ENCODE measurements at places on chromosomes 11 and 22.

DNA sequence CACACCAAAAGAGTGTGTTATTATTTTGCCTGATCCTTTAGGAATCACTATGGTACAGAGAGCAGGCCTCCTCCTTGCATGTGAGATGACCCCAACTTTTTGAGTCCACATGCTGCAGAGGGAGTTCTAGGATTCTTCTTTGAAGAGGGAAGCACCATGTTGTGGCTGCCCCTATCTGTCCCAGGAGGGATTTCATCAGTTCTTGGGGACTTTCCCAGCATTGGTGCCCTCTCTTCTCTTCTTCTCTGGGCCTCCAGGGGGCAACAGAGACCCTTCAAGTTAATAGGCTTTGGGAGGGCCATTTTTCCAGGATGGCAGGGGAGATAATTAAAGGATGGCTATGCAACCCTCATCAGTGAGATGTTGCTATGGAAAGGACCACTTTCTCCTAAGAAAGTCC lies 3.6 kb downstream of the MMP1 start:
- no peak for DNase-seq

DNA sequence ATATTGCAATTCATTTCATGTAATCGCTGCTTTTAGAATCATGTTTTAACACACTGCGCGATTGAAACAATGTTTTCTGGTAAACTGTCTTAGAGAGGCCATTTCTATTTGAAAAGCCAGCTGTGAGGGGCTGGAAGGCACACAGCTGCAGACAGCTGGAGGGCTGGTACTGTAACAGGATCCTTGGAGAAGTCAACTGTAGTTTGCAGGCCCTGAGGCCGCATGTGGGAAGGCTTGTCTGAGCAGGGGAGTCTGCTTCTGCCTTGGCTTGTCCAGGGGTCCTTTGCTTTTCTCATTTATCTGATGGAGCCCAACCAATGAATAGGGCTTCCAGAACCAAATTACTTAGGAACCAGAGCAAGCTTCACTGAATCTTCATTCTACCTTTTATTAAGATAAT lies 313.5 kb downstream of the BLID start:
- no peak for DNase-seq

DNA sequence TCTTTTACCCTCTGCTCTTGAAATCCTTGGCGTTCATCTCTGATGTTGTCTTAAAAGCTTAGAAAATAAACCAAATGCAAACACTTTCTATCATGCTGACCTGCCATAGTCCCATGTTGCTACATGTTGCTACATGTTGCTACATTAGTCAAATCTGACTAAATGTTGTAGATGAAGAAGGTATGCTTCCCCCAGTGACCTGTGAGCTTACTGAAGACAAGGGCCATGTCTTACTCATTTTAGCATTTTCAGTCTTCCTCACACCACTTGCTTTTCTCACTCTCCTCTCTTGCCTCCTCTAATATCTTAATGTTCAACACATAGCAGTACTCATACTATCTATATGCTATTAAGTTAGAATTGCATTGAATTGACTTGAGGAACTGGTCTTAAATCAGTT lies 346.4 kb upstream of the MTNR1B start:
- DNase-seq: no peak

- peak; percentile 36 for DNase-seq
Measured at GRCh38 chr11:68574308-68574707, 110.0 kb upstream of the GAL start.

GRCh38 chr11:9263840-9264315 lies 1.3 kb downstream of the DENND5A start:
- no peak for DNase-seq

GRCh38 chr11:64138398-64138797 lies 27.5 kb downstream of the MACROD1 start:
- no peak for DNase-seq

- no peak for DNase-seq
Measured at GRCh38 chr11:61691380-61692156, 11.4 kb downstream of the DAGLA start.

- peak; percentile 49 for DNase-seq
Measured at GRCh38 chr11:689625-690024, 5.4 kb downstream of the DEAF1 start.

DNA sequence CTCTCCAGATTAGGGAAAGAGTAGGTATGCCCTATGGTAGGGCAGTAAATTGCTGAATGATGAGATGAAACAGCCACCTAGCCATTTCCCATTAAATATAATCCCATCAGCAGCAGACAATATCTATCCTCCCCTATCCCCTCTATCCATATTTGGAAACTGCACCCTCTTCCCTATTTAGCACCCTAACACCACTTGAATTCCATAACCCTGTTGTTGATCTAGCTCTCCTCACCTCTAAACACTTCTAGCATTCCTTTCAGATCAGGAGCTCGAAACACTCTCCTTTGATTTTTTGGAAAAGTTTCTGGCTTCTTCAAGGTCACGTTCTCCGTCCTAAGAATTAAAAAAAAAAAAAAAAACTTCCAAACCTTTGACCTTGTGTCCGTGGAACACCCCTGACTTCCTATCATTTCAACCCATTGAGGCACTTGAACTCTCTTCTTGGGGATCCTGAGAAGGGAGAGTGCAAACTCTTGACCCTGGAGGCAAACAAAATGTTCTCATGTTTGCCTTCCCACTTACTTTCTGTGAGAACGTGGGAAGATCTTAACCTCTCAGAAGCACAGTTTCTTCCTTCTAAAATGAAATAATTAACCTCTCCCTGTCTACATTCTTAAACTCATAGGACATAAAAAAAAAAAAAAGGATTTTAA lies 19.0 kb downstream of the TRIM5 start:
- no peak for DNase-seq

GRCh38 chr11:47955061-47955755 lies 25.2 kb upstream of the PTPRJ start:
- no peak for DNase-seq

GRCh38 chr11:29159552-29160465 lies 857.0 kb downstream of the KCNA4 start:
- peak; percentile 92 for DNase-seq

DNA sequence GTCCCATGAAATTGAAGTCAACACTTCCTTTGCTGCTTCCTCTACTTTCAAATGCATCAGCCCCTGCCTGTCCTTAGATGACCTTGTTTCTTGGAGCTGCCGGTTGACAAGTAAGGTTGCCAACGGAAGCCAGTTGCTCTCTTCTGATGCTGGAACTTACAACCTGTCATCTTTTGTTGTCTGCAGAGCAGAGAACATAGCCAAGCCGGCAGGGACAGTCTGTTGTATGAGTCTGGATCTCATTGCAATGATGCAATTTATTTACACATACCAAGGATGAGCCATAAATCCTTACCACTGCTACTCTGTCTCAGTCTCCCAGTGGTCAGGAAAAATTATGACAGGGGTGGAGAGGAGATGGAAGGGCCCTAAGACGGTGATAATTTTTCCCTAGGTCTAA lies 151.4 kb downstream of the BLID start:
- DNase-seq: peak; percentile 15

DNA sequence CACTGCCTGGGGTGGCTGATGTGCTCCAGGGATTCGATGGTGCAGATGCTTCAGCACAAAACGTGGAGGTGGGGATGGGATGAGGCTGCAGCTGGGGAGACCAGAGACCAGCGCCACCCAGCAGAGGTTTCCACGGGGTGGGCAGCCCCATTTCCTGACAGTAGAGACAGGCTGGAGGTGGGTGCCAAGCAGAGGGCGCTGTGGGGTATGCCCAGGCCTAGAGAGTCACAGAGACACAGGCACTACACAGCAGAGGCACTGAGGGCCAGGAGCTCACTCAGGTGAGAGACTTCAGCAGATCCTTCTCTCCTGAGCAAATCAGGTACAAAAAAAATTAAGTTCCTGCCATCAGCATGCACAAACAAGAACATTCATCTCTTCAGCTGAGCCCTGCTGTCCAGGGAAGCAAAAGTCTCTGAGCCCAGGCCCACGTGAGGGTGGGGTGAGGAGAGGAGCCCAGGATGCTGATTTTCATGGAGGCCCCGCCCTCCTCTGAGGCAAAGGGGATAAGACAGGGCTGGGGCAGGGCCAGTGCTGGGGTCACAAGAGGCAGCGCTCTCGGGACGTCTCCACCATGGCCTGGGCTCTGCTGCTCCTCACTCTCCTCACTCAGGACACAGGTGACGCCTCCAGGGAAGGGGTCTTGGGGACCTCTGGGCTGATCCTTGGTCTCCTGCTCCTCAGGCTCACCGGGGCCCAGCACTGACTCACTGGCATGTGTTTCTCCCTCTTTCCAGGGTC lies 53.1 kb downstream of the GGTLC2 start:
- no peak for DNase-seq

DNA sequence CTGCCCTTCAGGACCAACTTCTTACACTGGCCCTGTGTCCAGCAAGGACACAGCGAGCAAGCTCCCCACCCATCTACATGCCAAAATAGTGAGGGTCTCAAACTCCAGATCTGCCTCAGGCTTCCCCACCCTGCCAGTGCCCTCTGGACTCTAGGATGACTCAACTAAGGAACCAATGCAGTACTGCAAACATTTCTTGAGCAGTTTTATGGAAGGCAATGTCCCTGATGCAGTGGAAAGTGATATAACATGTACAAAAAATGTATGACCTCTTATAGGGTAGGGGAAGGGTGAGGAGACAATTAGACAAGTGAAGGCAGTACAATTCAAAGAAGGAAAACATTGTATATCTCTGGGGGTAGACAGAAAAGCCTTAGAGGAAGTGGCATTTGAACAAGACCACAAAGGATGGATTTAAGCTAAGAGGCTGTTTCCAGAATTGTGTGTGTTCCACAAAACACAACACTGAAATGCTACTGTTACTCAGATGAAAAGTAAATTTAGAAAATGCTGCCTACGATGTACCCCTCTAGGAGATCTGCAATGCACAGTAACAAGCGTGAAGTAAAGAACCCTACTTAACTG lies 47.3 kb downstream of the RAB30 start:
- DNase-seq: no peak

DNA sequence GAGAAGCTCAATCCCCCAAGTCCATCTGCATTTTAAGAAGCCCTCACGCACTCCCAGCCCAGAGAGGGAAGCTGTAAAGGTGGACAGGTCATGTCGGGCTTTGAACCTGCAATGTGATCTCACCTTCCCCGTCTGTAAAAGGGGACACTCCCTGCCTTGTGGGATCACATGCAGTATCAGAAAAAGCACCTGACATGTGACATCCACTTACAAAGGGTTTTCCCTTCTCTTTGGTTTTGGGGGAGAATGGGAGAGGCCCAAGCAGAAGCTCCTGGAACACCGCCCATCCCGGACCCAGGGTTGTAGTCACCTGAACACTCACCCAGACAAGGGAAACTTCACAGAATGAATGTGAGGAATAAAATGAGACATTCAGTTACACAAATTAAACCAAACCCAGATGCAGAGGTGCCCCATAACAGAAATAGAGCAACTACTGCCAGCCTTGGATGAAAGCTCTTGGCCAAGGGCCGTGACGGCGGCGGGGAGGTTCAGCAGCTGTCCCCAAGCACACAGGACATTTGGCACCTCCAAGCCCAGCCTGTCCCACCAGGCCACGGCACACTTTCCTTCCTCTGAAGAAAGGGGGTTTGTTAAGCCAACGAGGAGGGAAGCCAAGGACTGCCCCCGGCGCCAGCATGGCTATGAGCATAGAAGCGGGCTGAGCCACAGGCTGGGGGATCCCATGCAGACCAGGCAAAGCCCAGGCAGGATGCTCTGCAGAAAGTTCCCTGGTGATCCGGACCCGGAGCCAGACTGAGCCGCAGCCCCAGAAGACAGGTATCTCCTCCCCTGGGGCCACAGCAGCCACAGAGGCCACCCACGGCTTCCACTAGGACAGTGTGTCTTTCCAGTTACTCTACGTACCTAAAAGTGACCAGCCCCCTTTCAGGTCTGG lies 3.8 kb downstream of the BID start:
- DNase-seq: no peak

GRCh38 chr11:120613264-120614226 lies 102.0 kb downstream of the GRIK4 start:
- no peak for DNase-seq

- no peak for DNase-seq
Measured at GRCh38 chr11:62393735-62394134, 25.1 kb upstream of the SCGB1A1 start.

- DNase-seq: peak; percentile 81
Measured at GRCh38 chr11:89443361-89444322, 47.5 kb downstream of the NOX4 start.

GRCh38 chr22:38754751-38755154 lies 1.0 kb downstream of the SUN2 start:
- DNase-seq: no peak

DNA sequence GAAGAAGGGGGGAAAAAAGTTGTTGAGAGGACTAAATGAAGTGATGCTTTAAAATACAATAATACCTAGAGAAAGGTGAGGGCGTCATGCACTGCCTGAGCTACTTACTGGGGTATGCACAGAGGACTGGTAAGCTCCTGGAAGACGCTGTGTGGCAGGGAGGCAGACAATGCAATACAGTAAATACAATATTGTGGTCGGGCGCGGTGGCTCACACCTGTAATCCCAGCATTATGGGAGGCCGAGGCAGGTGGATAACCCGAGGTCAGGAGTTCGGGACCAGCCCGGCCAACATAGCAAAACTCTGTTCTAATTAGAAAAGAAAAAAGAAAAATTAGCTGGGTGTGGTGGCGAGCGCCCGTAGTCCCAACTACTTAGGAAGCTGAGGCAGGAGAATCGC lies 683 bp upstream of the SYTL2 start:
- DNase-seq: no peak

GRCh38 chr11:35402751-35403660 lies 16.4 kb downstream of the SLC1A2 start:
- no peak for DNase-seq

DNA sequence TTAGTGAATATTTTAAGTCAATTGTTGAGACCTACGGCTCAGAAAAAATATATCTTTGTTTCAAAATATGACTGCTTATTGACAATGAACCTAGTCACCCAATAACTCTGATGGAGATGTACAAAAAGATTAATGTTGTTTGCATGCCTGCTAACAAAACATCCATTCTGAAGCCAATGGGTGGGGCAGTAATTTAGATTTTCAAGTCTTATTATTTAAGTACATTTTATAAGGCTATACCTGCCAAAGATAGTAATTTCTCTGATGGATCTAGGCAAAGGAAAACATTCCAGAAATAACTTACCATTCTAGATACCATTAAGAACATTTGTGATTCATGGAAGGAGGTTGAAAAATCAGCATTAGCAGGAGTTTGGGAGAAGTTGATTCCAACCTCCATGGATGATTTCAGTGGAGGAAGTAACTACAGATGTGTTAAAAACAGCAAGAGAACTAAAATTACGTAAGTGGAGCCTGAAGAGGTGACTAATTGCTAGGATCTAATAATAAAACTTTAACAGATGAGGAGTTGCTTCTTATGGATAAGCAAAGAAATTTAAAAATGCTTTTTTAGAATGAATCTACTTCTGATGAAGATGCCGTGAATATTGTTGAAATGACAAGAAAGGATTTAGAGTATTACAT lies 26.4 kb upstream of the OR8D2 start:
- no peak for DNase-seq

Data from astrocyte of the hippocampus (primary cell).